Breast epithelium (tissue), 4 donors: ENCODE measurements at places on chromosomes 6 and 20. TPM values are rescaled to one million over a fixed set of nuclear protein-coding genes. Genes with fewer than 3 reads are reported as not detected.

The THBS2 gene
- 73.0 TPM for total RNA-seq

The PEX3 gene
- total RNA-seq: 12.0 TPM

The BYSL gene
- total RNA-seq: 7.7 TPM

The DEFB110 gene
- not detected for total RNA-seq

The ZNF334 gene
- 18.7 TPM for total RNA-seq

- H3K4me1 ChIP-seq: no peaks in the 10 kb centered on the region
- H3K36me3 ChIP-seq: no peaks in the 10 kb centered on the region
- H3K4me3 ChIP-seq: no peak overlapping the region
- no peaks in the 10 kb centered on the region for H3K27me3 ChIP-seq
- no peak overlapping the region for H3K27ac ChIP-seq
- no peak for DNase-seq
Measured at GRCh38 chr6:155333414-155333813, 19.1 kb upstream of the TFB1M start.

DNA sequence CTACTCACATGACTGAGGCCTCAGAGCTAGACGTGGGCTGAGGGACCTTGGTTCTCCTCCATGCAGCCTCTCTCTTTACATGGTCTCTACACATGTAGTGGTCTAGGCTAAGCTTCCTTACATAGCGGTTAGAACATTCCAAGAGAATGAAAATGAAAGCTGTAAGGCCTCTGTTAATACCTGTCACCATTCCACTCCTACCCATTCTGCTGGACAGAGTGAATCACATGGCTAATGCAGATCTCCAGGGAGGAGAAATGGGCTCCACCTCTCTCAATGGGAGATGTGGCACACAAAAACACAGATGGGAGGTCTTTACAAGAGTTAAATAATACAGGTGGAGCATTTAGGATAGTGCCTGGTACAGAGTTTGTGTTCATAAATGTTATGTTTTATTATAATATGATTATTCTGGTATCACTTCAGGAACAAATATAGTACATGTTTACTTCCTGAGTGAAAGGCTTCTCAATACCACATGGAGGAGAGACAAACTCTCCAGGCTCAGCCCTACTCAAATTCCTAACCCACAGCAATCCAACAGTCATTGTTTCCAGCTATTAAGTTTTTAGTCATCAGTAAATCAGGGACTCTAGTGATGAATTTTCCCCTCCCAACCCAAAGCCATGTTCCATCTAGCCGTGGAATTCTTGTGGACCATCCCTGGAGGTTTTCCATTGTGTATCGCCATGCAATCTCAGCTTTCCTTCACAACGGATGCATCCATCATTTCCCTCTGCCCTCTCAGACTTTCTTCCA lies 57.9 kb downstream of the ISM1 start:
- no peak for DNase-seq
- H3K27me3 ChIP-seq: no peaks in the 10 kb centered on the region
- peak overlapping the region; percentile 70 for H3K27ac ChIP-seq

DNA sequence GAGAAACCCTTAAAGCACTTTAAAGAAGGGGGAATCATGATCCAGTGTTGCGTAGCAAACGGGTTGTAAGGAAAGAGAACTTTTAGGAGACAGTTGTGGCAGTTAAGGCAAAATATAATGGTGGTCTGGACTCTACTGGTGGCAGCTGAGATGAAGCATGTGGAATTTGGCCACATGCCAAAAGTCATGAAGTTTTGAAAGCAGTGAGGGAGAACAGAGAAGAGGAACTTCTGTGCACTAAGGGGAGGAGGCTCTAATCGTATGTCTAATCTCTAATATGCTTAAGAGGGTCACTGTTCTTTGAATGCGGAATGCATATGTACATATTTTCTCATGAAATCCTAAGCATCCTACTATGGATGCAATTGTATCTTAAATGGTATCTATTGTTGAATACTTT lies 91.5 kb downstream of the RIMS1 start:
- no peaks in the 10 kb centered on the region for H3K27me3 ChIP-seq
- H3K4me3 ChIP-seq: no peak overlapping the region
- H3K27ac ChIP-seq: no peak overlapping the region
- no peaks in the 10 kb centered on the region for H3K36me3 ChIP-seq

GRCh38 chr20:19205981-19206396 lies 6.5 kb upstream of the SLC24A3 start:
- no peaks in the 10 kb centered on the region for H3K27me3 ChIP-seq
- peak; percentile 80 for DNase-seq
- no peaks in the 10 kb centered on the region for H3K36me3 ChIP-seq
- no peak overlapping the region for H3K27ac ChIP-seq

DNA sequence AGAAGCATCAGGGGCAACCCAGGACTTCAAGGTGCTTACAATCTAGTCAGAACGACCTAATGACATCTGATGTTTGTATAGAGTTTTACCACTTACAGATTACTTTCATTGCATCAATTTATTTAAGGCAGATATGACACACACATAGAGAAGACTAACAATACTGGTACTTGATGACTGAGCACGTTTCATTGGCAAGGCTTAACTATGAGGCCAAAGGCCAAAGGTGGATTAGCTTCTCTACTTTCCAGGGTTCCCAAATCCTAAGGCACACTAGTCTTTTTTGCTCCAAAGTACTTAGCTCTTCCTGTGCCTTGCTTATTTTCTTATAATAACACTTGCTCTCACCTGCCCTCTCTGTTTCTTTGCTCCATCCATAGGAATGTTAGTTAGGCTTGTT lies 406.2 kb downstream of the ZFAND3 start:
- DNase-seq: no peak
- H3K27me3 ChIP-seq: no peaks in the 10 kb centered on the region
- H3K27ac ChIP-seq: no peak overlapping the region
- H3K4me1 ChIP-seq: no peaks in the 10 kb centered on the region
- H3K36me3 ChIP-seq: no peaks in the 10 kb centered on the region
- H3K4me3 ChIP-seq: no peak overlapping the region

- DNase-seq: no peak
- H3K27ac ChIP-seq: no peak overlapping the region
- H3K36me3 ChIP-seq: no peaks in the 10 kb centered on the region
- H3K27me3 ChIP-seq: no peaks in the 10 kb centered on the region
- H3K4me3 ChIP-seq: no peak overlapping the region
Measured at GRCh38 chr6:75089921-75090320, 115.9 kb downstream of the COL12A1 start.

DNA sequence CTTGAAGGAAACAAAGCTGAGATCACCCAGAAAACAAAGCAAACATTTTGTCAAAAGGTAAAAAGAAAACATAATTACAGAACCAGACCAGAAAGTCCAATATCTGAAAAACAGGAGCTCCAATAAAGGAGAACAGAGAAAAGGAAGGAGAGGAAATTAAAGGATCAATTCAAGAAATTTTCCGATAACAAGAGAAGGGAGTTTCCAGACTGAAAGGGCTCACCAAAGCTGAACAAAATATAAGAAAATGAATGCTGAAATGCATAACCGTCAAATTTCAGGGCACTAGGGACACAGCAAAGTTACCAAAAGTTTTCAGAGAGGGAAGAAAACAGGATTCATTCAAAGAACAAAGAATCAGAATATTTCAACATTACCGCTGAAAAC lies 23.9 kb downstream of the ILRUN start:
- no peak for DNase-seq
- H3K36me3 ChIP-seq: no peaks in the 10 kb centered on the region
- H3K4me1 ChIP-seq: peaks cover 5% of the 10 kb centered on the region
- peak overlapping the region; percentile 33 for H3K27ac ChIP-seq
- no peak overlapping the region for H3K4me3 ChIP-seq
- H3K27me3 ChIP-seq: no peaks in the 10 kb centered on the region

GRCh38 chr6:149834513-149835481 lies 29.4 kb downstream of the LRP11 start:
- no peak overlapping the region for H3K4me3 ChIP-seq
- no peaks in the 10 kb centered on the region for H3K4me1 ChIP-seq
- DNase-seq: no peak
- no peaks in the 10 kb centered on the region for H3K36me3 ChIP-seq
- H3K27me3 ChIP-seq: no peaks in the 10 kb centered on the region

- no peaks in the 10 kb centered on the region for H3K27me3 ChIP-seq
- no peak overlapping the region for H3K27ac ChIP-seq
- no peak for DNase-seq
- H3K4me1 ChIP-seq: no peaks in the 10 kb centered on the region
- H3K36me3 ChIP-seq: peaks cover 4% of the 10 kb centered on the region
Measured at GRCh38 chr6:38673397-38674165, 29.4 kb downstream of the GLO1 start.

DNA sequence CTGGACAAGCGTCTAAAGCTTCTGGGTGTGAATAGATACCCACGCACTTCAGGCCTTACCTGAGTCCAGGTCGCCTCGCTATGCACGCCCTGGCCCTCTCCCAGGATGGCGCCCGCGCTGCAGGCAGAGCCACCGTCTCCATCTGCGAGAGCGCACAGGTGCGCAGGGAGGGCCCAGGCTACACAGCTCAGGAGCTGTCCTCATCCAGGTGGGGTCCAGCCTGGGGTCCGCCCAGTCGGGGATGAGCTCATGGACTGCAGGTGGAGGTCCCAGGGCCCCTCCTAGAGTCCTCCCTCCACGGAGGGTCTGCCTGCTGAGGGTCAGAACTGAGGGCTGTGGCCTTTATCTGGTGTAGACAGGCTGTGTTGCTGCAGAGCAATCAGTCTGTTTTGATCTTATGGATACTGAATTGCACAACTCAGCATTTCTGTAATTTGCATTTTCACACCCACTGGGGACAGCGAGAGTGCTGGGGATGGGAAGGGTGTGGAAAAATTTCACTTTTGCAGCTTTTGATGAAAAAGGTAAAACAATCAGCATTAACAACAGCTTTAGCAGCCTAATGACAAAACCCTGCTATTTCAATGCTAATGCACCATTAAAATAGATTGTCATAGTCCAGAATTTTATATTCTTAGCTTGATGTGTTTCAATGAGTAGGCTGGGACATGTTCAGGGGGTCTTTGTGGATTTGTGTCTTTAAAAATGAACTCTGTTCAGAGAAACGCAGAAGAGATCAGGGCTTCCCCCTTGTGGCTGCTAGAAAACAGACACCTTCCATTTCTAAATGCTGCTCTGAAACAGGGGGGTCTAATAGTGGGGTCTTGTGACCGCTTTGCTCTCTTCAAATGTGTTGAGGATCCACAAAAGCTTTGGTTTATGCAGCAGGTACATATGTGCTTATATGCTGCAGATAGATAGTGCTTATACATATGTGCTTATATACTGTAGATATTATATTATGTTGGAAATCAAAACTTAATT lies 77.8 kb upstream of the PHACTR3 start:
- no peak for DNase-seq
- no peak overlapping the region for H3K4me3 ChIP-seq
- no peaks in the 10 kb centered on the region for H3K4me1 ChIP-seq
- peaks cover 5% of the 10 kb centered on the region for H3K27me3 ChIP-seq

GRCh38 chr20:12715371-12715770 lies 293.4 kb upstream of the SPTLC3 start:
- no peaks in the 10 kb centered on the region for H3K4me1 ChIP-seq
- no peak for DNase-seq
- H3K36me3 ChIP-seq: no peaks in the 10 kb centered on the region
- no peak overlapping the region for H3K27ac ChIP-seq
- H3K4me3 ChIP-seq: no peak overlapping the region

GRCh38 chr20:59668926-59669850 lies 64.8 kb downstream of the PHACTR3 start:
- H3K27me3 ChIP-seq: no peaks in the 10 kb centered on the region
- no peak for DNase-seq
- no peaks in the 10 kb centered on the region for H3K4me1 ChIP-seq
- no peaks in the 10 kb centered on the region for H3K36me3 ChIP-seq
- H3K27ac ChIP-seq: no peak overlapping the region
